ENCODE measurements at places on chromosomes 16 and 17. TPM values are rescaled to one million over a fixed set of nuclear protein-coding genes. Genes with fewer than 3 reads are reported as not detected.

DNA sequence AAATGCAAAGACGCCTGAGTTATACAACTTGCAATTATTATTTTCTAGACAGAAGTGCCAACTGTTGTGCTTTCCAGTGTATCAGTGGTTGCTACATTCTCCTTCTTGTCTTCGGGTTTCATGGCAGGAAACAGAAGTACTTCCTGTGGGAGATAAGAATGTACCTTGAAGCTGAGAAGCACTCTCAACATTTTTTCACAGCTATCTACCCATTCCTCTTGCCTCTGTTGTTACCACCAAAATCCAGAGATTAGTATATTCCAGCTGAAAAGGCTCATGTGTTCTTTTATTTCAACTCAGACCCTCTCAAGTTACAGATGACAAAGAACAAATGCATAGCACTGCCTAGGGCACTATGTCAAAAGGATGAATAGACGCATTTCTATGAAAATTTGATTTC lies 4.8 kb upstream of the ADAT1 start:
- H3K27me3 ChIP-seq: no peaks in the 10 kb centered on the region
- H3K36me3 ChIP-seq: peaks cover 73% of the 10 kb centered on the region
- H3K4me1 ChIP-seq: no peaks in the 10 kb centered on the region
- no peak overlapping the region for H3K4me3 ChIP-seq
- peak overlapping the region; percentile 42 for H3K27ac ChIP-seq

The MEFV gene
- polyA plus RNA-seq: 0.36 TPM

The MSL1 gene
- polyA plus RNA-seq: 113 TPM

DNA sequence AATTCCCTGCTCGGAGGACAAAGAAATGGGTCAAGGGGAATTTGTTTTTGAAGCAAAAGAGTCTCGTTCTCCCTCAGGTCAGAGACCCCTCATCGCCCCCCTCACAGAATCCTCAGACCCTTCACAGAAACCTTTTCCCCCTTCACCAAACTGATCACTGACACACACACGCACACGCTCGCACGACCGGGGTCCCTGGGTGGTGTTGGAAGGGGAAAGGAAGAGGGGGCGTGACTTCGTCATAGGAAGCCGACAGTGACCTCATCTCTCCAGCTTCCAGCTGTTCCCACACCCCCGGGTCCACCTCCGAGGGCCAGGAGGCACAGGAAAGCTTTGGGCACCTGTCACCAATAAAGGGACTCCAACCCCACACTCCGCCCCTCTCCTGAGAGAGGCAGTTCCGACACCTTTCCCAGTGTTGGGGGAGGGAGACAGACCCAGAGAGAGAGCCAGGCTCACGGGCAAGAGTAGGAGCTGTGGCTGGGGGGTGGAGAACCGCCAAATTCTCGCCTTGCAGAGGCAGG lies 1.2 kb downstream of the ASGR1 start:
- H3K27ac ChIP-seq: peak overlapping the region; percentile 1
- H3K4me3 ChIP-seq: peak overlapping the region; percentile 27
- peak; percentile 66 for DNase-seq
- H3K36me3 ChIP-seq: no peaks in the 10 kb centered on the region
- peaks cover 13% of the 10 kb centered on the region for H3K27me3 ChIP-seq

- no peak overlapping the region for H3K27ac ChIP-seq
- peaks cover 2% of the 10 kb centered on the region for H3K36me3 ChIP-seq
- H3K27me3 ChIP-seq: peaks cover 7% of the 10 kb centered on the region
Observed at GRCh38 chr17:47889734-47890529, 6.1 kb upstream of the SP2 start.

GRCh38 chr16:49859125-49859811 lies 3.4 kb upstream of the ZNF423 start:
- peak overlapping the region; percentile 97 for H3K27ac ChIP-seq
- peaks cover 29% of the 10 kb centered on the region for H3K4me1 ChIP-seq
- peak; percentile 89 for DNase-seq
- peaks cover 2% of the 10 kb centered on the region for H3K27me3 ChIP-seq
- peak overlapping the region; percentile 66 for H3K4me3 ChIP-seq

GRCh38 chr17:63531022-63531965 lies 8.1 kb downstream of the KCNH6 start:
- H3K27me3 ChIP-seq: peaks cover 8% of the 10 kb centered on the region
- DNase-seq: no peak
- H3K36me3 ChIP-seq: no peaks in the 10 kb centered on the region
- no peak overlapping the region for H3K4me3 ChIP-seq

GRCh38 chr17:61662741-61663140 lies 71.7 kb upstream of the NACA2 start:
- H3K4me1 ChIP-seq: no peaks in the 10 kb centered on the region
- H3K36me3 ChIP-seq: no peaks in the 10 kb centered on the region
- no peak overlapping the region for H3K4me3 ChIP-seq
- no peaks in the 10 kb centered on the region for H3K27me3 ChIP-seq
- H3K27ac ChIP-seq: no peak overlapping the region

DNA sequence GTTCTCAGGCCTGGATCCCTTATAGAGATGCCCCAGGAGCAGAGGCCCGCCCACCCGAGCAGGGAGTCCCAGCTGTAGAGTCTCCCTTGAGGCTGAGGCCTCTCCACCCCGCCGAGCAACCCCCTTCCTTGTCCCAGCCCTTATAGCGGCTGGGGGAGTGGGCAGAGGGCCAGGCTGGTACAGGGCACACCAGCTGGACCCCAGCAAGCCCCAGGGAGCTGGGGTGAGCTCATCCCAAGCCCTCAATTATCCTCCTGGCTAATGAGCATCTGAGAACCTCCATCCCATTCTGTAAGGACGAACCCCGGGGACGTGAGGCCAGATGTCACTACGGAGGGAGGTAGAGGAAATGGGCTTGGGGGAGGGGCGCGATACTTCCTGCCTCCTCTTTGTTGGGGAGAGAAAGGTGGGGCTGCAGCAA lies 3.2 kb upstream of the SNN start:
- peaks cover 23% of the 10 kb centered on the region for H3K4me1 ChIP-seq
- no peaks in the 10 kb centered on the region for H3K27me3 ChIP-seq
- no peak for DNase-seq

DNA sequence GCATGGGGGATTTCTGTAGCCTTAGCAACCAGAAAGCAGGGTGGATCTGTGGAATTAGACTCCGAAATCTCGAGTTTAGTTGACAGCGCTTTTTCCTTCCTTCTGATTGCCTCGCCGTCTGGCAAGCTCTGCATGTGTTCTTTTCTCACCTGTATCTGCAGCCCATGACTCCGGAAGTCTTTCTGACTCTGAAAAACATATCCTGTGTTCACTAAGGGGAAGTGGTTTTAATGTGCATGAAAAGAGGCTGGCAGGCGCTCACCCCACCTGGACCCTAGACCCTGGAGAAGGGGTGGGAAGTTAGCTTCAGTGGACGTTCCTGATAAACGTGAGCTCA lies 158.5 kb downstream of the RPTOR start:
- no peak overlapping the region for H3K4me3 ChIP-seq
- DNase-seq: no peak
- H3K27ac ChIP-seq: no peak overlapping the region
- H3K4me1 ChIP-seq: no peaks in the 10 kb centered on the region
- H3K27me3 ChIP-seq: no peaks in the 10 kb centered on the region

DNA sequence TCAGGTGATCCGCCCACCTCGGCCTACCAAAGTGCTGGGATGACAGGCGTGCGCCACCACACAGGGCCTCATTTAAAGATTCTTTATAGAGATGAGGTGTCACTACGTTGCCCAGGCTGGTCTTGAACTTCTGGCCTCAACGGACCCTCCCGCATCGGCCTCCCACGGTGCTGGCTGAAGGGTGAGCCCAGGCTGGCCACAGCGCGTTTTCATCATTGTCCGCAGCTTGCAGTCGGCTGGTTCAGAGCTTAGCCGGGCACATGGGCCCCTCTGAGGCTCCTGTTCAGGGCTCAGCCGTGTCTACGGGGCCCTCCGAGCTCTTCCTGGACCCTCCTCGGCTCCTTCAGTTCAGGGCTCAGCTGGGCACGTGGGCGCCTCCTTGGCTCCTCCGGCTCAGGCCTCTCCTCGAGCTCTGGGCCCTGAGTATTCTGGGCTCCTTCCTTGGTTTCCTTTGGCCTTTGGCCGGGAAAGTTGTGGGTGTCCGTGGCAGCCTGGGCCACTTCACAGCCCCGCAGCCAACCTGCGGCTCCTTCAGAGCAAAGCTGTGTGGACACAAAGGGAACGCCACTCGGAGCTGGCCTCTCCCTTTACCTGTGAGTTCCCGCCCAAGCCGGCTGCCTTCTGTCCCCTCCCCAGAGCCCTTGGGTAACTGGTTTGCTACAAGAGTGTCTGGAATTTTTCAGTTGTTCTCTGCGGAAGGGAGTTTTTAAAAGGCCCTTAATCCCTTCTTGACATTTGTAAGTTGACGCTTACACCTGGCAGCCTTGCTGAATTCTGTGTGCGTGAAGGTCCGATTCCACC lies 1.2 kb upstream of the MSLN start:
- H3K36me3 ChIP-seq: no peaks in the 10 kb centered on the region
- no peak overlapping the region for H3K4me3 ChIP-seq
- no peak for DNase-seq
- H3K27ac ChIP-seq: no peak overlapping the region
- H3K4me1 ChIP-seq: no peaks in the 10 kb centered on the region

DNA sequence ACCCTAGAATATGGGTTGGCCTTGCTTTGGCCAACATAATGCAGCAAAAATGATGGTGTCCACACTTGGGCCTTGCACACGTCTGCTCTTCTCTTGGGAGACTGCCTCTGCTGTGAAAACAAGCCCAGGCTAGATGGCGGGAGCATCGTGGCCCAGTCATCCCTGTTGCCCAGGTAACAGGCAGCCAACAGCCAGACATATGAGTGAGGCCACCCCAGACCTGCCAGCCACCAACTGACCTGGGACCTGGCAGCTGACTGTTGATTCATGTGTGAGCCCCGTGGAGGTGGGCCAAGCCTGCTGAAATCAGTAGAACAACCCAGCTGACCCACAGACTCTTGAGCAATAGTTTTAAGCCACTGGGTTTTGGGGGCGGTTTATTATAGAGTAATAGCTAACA lies 39.4 kb upstream of the CDH3 start:
- H3K36me3 ChIP-seq: no peaks in the 10 kb centered on the region
- H3K27me3 ChIP-seq: no peaks in the 10 kb centered on the region
- H3K4me3 ChIP-seq: no peak overlapping the region
- no peak for DNase-seq
- no peak overlapping the region for H3K27ac ChIP-seq

Measured in muscle of leg (tissue), 16 donors.